Activated CD4-positive, alpha-beta T cell treated with anti-CD3 and anti-CD28 coated beads, Interleukin-2, Interleukin-6, amounts not matched to agents 100 ng/mL and 50 ng/mL, durations not matched to agents 16 hours and 8 hours (primary cell): ENCODE measurements at places on chromosomes 7 and 10.

- no peak for DNase-seq
Observed at GRCh38 chr7:2069472-2069860, 163.3 kb downstream of the MAD1L1 start.

DNA sequence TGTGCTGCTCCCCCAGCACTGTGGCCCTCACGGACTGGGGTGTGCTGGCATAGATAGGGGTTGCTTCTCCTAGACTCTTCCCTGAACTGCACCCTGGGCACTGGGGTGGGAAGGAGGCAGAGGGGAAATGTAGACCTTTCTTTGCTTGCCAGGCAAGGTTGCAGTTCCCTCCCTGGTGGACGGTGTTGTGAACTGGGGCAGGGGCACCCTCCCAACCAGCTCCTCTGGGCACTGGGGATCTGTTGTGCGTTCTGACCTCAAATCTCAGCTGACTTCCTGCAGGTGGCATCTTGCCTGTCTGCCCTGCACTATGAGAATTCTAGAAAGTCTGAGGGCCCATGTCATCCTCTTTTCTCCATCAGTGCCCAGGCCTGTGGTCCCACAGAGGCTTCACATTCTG lies 53.9 kb downstream of the ARHGAP22 start:
- DNase-seq, result no peak

DNA sequence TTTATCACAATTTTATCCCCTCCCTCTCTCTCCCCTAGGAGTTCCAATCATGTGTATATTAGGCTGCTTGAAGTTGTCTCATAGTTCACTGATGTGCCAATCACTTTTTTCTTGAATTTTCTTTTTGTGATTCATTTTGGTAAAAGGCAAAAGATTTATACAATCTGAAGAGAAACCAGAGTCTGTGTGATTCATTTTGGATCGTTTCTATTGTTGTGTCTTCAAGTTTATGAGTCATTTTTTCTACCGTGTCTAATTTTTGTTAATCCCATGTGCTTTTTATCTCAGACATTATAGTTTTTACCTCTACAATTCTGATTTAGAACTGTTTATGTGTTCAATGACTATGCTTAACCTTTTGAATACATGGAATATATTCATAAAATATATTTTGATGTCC lies 483.9 kb upstream of the AUTS2 start:
- DNase-seq, result no peak

GRCh38 chr7:121517591-121517990 lies 121.5 kb upstream of the FAM3C start:
- DNase-seq, result no peak

- no peak for DNase-seq
Observed at GRCh38 chr10:80542053-80542452, 4.4 kb downstream of the SH2D4B start.

DNA sequence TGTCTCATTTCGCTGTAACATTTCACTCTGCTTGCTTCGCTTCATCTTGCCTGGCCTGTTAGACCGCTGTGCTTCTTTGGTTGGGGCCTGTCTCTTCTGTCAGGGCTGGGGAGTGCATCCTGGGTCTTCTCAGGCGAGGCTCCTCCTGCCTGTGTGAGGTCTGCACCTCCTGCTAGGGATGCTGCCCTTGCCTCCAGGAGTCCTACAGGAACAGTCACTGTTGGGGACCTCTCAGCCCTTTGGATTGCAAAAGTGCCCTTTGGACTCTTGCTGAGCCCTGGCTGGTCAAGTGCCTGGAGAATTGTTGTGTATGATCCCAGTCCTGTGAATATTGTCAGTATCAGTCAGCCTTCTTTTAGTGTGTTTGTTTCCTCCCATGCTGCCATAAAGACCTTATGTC lies 84.1 kb downstream of the MDFIC start:
- no peak for DNase-seq

DNA sequence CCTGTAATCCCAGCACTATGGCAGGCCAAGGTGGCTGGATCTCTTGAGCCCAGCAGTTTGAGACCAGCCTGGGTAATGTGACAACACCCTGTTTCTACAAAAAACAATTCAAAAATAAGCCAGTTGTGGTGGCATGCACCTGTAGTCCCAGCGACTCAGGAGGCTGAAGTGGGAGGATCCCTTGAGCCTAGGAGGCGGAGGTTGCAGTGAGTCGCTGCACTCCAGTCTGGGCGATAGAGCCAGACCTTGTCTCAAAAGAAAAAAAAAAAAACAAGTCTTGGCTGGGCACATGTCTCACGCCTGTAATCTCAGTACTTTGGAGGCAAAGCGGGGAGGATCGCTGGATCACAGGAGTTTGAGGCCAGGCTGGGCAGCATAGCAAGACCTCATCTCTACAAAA lies 74.6 kb upstream of the PDSS1 start:
- no peak for DNase-seq

DNA sequence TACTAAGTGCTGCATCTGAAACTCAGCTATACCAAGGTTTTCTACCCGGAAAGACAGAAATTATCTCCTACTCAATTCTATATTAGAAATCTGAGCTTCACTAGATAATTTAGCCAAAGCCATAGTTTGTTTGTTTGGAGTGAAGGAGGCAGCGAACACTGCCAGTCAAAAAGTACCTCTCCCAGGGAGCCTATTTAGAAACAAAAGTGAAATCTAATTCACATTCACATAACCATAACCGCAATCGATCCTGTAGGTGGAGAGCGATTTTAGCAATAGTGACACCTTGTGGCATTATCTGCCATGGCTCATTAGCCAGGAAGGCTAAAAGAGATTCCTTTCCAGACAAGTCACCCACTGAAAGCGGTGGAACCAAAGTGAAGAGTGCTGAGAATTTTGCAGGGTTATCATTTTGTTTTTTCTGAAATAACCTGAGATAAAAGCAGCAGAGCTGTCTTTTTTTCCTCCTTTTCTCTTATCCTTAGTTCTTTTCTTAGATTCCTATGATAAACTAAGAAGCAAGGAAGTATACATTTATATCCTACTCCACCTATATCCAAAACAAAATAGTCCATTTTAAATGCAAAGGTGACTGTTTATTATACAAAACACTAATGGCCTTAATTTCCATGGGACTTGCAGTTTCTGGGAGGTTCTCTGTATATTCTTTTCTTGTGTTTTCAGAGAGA lies 83.7 kb upstream of the BET1 start:
- peak; percentile 78 for DNase-seq

DNA sequence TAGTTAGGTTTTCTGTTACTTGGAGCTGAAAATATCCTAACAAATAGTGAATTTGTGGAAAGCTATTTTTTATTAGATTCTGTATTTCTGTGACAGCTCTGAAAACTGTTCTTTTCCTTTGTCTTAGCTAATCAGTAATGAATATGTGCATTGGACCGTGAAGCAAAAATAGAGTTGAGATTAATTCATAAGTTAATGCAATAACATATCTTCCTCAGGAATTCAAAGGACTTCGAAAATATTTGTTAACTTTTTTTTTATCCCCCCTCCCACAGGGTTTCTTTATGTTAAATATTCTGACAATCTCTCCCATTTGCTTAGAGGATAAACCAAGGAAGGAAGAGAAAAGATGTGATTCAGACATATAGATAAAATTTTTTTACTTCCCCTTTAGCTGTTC lies 101.4 kb downstream of the PODXL start:
- no peak for DNase-seq

GRCh38 chr10:99827936-99828335 lies 45.5 kb downstream of the ABCC2 start:
- DNase-seq, result no peak

DNA sequence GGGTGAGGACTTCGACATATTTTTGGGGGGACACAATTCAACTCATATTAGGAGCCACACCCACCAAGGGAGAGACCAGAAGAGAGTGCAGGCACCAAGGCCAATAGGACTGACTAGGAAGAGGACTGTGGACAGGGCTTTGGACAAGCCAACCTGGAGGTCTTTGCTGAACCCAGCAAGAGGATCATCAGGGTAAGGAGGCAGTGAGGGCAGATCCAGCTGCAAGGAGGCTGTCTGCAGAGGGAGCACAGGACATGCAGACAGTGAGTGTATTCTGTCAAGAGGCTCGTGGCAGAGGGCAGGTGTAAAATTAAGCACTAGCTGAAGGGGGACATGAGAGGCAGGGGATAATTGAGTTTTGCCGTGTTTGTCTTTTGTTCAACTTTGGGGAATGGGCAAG lies 83.4 kb upstream of the MGMT start:
- DNase-seq, result no peak

- DNase-seq, result peak; percentile 49
Observed at GRCh38 chr10:50552771-50553535, 70.8 kb downstream of the SGMS1 start.

- no peak for DNase-seq
Observed at GRCh38 chr7:24200407-24200966, 83.5 kb upstream of the NPY start.

DNA sequence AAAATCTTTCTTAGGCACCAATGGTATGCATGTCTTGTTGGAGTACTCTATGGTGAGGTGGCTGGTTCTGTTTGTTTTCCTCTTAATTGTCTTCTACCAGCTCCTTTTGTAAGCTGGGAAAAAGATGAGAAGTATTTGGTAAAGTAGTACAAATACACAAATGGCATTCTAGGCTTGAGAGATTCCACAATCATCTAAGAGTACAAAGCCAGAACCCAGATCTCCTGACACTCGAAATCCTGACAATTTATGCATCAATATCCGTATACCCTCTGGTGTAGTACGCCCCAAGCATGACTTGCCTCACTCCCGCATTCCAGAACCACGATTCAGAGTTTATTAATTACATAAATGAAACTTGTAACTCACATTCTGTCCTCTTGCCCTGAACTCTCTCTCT lies 43.5 kb downstream of the CDCA7L start:
- no peak for DNase-seq
